ENCODE measurements at places on chromosomes 3 and 15.
A peak's percentile ranks its signal among the peaks of the same experiment; 100 is the strongest.

- no peak for DNase-seq
Observed at GRCh38 chr3:195086885-195087284, 184.1 kb downstream of the XXYLT1 start.

GRCh38 chr15:63362196-63362595 lies 19.4 kb downstream of the CA12 start:
- no peak for DNase-seq

DNA sequence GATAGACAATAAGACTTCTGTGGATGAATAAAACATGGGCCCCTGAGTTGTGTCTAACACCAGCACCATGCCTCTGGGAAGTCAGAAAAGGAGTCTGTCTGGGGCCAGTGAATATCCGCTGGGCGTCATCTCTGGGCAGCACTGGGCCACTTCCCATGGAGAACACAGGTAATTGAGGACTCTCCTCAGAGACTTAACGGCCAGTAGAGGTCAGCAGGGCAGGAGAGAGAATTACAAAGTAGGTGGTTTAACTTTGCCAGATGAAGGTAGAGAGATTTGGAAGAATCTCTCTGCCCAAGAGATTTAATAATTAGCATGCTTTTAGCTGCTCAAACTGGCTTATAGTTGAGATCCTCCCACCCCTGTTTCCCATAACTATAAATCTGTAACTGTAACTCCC lies 65.7 kb downstream of the OCA2 start:
- DNase-seq = no peak

GRCh38 chr3:161221806-161222600 lies 892 bp downstream of the NMD3 start:
- peak; percentile 41 for DNase-seq

- no peak for DNase-seq
Observed at GRCh38 chr3:30554317-30554690, 52.1 kb upstream of the TGFBR2 start.

DNA sequence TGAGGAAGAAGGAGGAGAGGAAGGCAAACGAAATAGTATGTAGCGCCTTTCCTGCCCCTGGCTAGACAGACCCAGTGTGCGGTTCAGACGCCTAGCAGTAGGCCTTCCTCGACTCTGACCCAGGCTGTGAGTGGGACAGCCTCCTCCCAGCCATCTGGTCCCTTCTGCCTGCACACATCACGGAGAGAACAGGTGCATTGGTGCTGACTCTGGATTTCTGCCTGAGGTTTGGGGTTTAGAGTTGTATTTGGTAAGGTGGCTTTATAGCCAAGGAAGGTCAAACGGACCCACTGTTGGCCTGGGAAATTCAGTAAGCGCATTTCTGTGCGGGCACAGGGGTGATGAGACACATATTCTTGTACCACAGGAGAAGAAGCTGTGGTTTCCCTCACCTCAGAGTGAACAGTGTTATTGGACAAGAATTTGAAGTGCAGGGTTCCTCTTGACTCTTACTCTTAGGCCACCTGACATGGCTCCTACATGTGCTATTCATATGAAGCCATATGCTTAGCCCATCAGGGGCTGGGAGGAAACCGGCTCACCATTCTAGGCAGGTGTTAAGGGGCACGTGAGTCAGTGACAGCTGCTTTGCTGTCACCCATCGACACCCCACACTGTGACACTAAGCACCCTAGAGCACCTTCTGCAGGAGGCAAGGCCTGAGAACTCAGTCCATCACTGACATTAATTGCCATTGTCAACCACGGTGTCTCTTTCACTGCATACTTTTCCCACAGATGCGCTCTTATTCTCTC lies 143.3 kb downstream of the CHDH start:
- no peak for DNase-seq

- DNase-seq = no peak
Observed at GRCh38 chr3:123801474-123801873, 82.7 kb downstream of the MYLK start.

DNA sequence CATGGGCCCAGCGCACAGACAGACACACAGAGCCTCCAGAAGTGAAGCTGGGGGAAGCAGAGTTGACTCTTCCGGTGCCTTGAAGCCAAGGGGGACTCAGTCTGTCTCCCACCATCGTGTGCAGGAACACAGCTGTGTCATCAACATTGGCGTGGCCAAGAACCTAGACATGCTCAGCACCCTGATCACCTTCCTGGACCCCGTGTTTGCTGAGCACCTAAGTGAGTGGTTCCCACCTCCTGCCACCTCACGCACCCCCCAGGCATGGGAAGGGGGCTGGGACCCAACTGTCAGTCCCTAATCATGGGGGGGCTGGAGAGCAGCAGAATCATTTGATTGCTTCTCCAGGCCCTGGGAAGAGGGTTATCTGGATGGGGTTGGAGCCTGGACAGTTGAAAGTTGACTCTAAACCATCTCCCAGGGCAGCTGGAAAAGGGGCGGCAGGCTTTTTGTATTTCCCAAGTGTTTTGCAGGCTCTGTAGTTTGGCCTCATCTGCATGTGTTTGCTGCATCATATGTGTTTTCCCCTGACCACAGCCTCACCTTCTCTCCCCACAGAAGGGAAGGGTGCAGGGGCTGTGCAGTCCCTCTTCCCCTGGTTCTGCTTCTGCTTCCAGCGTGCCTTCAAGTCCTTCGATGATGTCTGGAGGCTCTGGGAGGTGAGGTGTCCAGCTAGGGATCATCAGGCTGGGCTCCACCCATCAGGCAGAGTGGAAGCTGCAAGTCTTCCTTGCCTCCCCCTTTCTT lies 12.8 kb downstream of the TBC1D21 start:
- no peak for DNase-seq

- DNase-seq = no peak
Observed at GRCh38 chr3:192445770-192446644, 281.3 kb downstream of the FGF12 start.

DNA sequence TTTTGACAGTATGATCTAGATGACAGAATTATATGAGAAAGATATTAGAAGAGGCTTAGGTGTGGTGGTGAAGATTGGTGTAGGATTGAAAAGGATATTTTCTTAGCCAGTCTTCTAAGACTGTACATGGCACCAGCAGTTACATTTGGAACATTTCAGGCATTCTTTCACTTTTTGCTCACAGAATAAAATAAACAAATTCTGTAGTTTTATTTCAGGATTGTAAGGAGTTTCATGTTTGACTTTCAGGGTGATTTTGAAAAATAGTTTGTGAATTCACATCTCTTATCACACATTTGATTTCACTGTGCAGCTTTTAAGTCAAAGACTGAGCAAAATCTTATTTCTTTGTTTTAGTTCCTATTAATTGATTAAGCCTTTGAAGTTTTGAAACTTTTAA lies 27.1 kb downstream of the DNAJC13 start:
- no peak for DNase-seq

GRCh38 chr3:10945683-10946287 lies 46.8 kb upstream of the SLC6A1 start:
- DNase-seq = peak; percentile 41

DNA sequence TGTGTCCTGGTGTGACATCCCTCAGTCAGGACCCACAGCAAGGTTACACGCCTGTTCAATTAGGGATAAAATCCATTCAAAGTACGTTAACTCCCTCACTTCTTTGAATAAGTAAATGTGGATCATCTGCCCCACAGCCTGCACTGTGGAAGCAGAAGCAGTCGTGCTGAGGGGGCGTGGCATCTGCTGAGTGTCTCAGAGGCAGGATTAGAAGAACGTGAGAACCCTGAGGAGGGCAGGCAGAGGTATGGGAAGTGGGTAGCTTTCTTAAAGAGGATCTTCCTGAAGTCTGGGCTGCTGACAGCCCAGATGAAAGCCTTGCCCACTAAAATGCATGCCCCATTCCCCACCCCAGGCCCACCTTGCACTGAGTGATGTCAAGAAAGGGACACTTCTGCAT lies 28.5 kb downstream of the CRABP1 start:
- DNase-seq = no peak

DNA sequence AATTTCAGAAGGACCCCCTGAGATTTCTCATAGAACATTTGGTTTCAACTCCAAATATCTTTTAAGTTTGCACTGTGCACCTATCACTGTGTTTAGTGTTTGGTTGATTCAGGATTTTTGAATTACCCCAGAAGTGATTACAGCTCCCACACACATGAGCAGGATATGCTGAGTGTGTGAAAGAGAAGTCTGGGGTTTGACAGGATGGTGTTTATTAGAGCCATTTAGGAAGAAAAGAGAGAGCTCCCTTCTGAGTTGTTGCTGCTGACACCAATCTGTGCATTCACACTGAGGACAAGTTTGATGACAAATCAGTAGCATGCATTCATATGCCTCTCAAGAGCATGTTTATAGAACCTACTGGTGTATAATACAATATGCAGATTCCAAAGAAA lies 118.1 kb downstream of the RPL22L1 start:
- no peak for DNase-seq

DNA sequence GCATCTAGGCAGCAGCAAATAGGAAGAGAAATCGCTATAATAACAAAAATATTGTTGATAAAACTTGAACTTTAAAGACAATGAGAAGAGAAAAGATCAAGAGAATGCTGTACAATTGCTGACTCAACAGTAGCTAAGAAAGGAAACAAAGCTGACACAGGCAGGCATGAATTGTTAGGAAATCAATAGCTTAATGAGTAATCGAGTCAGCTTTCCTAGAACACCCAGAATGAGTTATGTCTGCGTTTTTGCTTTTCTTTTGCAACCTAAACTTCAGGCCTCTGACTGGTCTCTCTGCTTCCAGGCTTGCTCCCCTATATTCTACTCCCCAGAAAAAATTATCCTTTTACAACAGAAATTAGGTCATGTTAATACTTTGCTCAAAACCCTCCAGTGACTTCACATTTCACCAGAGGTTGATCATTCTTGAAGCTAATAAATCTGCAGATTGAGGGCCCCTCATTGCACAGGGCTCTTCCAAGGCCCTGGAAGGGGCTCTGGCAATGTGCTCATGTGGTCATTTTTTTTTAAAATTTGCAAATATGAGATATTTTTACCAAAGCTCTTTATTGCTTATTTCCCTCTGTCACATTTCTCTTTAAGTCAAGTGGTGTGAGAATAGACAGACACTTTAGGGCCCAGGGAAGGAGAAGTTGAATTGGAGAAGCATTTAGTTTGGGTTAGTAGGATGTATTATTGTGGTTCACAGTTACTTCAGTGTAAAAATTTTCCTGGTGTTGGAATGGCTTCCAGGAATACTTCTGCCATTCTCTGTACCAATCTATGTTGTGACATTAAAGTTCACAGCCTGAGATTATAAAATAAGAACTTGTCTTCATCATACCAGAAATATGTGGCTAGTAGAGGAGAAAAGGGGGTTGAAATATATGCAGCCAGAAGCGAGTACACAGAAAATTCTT lies 116.3 kb downstream of the TMCO5A start:
- no peak for DNase-seq

GRCh38 chr3:123449102-123449996 lies 459 bp upstream of the ADCY5 start:
- DNase-seq = no peak

- DNase-seq = no peak
Observed at GRCh38 chr3:52774066-52774713, 3.2 kb upstream of the ITIH1 start.

DNA sequence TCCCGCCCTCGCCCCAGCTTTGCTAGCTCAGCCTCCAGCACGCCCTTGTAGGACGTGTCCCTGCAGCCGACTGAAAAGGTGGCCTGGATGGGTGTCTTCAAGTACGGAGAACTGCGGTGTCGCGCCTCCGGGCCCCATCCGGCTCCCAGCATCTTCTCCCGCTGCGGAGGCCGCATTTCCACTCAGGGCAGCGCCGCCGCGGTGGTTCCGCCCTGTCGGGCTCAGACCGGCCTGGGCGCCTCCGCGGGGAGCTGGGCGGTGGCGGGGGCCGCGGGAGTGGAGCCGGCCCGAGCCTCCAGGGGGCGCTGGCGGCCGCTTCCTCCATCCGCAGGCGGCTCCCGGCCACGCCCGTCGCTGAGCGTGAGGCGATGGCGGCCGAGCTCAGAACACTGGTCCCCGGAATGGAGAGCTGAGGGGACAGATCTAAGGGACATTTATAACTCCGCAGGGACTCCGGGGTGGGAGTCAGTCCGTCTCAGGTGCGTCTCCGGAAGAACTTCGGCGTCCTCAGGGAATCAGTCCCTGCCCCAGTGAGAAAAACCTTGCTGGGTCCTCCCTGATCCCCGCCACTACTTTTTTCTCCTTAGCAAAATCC lies 13.6 kb upstream of the SMCO1 start:
- peak; percentile 66 for DNase-seq

GRCh38 chr15:39585389-39585841 lies 4.5 kb downstream of the THBS1 start:
- no peak for DNase-seq

DNA sequence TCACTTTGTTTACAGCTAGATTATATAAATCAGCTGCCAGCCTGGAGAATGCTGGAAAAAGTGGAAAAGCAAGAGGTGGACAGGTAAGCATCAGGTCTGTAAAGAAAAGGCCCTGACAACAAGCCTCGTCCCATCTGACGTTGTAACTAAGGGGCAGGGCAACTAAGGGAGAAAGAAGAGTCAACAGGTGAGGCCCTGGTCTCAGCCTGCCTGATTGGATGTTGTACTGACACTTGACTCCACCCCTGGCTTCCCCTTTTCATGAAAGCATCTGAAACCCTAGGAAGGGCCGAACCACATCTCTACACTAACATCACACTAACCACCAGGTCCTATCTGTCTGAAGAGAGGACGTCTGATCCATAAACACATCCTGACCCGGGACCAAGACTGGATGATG lies 357.6 kb upstream of the CFAP20DC start:
- DNase-seq = no peak

DNA sequence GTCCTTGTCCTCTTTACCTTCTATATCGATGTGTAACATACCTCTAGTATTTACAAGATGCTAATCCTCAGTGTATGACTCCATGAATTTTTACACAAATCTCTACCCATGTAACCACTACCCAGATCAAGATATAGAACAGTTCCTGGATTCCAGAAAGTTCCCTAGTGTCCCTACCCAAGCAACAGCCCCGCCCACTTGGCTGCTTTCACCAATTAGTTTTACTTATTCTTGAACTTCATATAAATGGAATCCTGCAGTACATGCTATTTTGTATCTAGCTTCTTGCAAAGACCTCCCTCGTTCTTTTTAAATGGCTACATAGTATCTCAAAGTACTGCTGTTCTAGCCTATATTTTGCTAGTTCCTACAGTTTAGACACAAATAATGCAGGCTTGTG lies 33.0 kb downstream of the CD276 start:
- no peak for DNase-seq

GRCh38 chr3:173238091-173238490 lies 97.1 kb upstream of the SPATA16 start:
- DNase-seq = peak; percentile 24

DNA sequence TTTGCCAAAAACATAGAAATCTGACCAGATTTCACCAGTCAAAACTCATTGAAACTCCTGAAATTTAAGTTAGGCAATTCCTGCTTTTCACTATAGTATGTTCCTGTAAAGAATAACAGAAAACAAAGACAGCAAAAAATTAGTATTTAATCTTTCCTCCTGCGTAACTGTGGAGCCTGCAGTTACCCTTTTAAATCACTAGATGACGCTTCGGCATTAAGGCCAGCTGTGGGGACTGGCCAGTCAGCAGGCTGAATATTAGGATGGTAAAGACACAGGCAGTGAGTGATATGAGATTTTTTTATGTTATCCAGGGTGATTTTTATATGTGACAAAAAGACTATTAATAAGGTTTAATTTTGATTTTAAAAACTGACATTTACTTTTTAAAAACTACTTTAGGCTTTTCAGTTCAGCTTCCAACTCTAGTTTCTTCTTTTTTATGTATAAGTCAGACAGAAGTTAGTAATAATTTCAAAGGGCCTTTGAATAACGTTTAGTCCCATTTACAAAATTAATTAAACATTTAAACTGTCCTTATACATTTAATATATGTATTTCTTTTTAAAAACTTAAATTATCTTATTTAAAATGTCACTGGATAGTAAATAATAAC lies 165.1 kb downstream of the PPM1L start:
- peak; percentile 53 for DNase-seq

- no peak for DNase-seq
Observed at GRCh38 chr3:143783851-143784370, 64.4 kb downstream of the SLC9A9 start.
